ENCODE measurements at places on chromosomes 11 and 22. TPM values are rescaled to one million over a fixed set of nuclear protein-coding genes. Genes with fewer than 3 reads are reported as not detected.

DNA sequence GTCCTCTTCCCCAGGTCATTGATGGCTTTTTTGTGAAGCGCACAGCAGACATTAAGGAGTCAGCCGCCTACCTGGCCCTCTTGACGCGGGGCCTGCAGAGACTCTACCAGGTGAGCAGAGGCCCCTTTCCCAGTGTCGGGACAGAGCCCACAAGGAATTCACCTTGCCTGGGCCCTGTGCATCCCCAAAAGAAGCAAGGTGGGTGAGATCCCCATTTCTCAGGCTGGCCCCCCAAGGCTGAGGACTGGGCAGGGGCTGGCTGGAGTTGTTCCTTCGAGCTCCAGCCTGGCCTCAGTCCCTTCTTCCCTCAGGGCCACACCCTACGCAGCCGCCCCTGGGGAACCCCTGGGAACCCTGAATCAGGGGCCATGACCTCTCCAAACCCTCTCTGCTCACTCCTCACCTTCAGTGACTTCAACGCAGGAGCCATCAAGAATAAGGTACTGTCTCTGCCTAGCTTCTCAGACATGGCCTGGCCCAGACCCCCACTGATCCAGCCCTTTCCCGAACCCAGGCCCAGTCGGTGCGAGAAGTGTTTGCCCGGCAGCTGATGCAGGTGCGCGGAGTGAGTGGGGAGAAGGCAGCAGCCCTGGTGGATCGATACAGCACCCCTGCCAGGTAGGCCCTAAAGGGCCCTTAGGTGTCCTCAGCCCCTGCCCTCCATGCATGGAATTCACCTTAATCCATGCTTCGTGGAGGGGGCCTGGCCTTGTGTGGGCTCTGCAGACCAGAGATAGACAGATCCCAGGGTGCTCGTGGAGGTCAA is 4.7 kb downstream of the MUS81 start:
- no peak for DNase-seq

DNA sequence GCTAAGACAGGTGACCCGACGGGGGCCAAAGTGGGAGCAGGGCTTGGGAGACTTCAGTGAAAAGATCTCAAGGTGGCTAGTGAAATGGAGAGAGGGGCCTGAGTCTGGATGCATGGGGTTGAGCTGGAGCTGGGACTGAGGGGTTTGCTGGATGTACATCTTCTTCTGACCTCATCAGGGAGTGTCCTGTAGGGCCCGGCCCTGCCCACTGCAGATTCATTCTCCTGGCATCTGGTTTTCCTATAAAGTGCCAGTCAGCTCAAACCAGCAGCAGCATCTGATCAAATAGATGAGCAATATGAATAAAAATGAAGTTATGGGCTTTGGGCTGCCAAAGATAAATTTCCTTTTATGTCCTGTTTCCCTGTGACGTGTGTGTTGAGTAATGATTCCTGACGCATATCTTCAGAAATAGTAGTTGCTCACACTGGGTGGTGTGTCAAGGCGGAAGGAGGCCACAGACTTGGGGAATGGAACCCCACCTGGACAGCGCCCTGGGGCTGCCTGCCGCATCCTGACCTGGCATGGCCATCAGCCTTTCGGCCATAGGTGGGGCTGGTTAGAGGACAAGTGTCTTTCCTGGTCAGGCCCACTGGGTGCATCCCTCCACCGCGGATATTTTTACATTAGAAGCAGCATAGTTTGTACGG is 135.4 kb downstream of the OSBP2 start:
- no peak for DNase-seq

- peak; percentile 73 for DNase-seq
These were observed 1.4 kb upstream of the STIM1 start for GRCh38 chr11:3853899-3854659.

MAP6 gene
- 0.14 TPM for total RNA-seq
